ENCODE measurements at places on chromosomes 5 and 9.

- no peak for DNase-seq
Observed at GRCh38 chr9:79127661-79128060, 444.1 kb upstream of the TLE4 start.

- no peak for DNase-seq
Observed at GRCh38 chr5:137446615-137447014, 52.5 kb downstream of the SPOCK1 start.

GRCh38 chr9:5013374-5013773, 28.3 kb downstream of the JAK2 start:
- no peak for DNase-seq

DNA sequence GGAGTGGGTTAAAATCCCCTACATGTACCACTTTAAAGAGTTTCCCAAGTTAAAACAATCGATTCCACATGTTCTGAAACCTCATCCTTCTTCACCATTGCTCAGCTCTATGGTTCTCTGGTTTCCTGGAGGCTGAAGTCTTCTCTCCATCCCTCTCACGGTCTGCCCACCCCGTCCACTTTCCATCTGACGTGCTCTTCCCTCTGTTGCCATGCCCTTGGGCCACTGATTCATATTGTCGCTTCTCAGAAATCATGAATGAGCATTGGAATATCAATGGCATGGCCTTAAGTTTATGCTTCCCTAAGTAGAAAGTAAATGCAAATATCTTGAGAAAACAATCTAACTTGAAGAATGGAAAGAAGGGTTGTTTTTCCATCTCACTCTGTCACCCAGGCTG, 30.9 kb downstream of the GDNF start:
- DNase-seq = no peak

- DNase-seq = no peak
Observed at GRCh38 chr5:6762116-6762515, 48.9 kb downstream of the TENT4A start.

Measured in T1000 (cell line).